Right cardiac atrium (tissue), 5 donors: ENCODE measurements at places on chromosomes 1 and 21. TPM values are rescaled to one million over a fixed set of nuclear protein-coding genes. Genes with fewer than 3 reads are reported as not detected.

The SH2D1B gene
- polyA plus RNA-seq = 0.05 TPM

The HJV gene
- 116 TPM for polyA plus RNA-seq

The TMEM125 gene
- polyA plus RNA-seq = 0.70 TPM

The LRRC38 gene
- polyA plus RNA-seq = 0.36 TPM
